ENCODE measurements at places on chromosomes 1 and 21.

GRCh38 chr1:180898441-180899219, 14.1 kb upstream of the KIAA1614 start:
- DNase-seq, result no peak

GRCh38 chr1:54299037-54299436, 99.1 kb downstream of the MRPL37 start:
- DNase-seq, result no peak

- no peak for DNase-seq
Measured at GRCh38 chr1:204262506-204263253, 48.9 kb upstream of the GOLT1A start.

DNA sequence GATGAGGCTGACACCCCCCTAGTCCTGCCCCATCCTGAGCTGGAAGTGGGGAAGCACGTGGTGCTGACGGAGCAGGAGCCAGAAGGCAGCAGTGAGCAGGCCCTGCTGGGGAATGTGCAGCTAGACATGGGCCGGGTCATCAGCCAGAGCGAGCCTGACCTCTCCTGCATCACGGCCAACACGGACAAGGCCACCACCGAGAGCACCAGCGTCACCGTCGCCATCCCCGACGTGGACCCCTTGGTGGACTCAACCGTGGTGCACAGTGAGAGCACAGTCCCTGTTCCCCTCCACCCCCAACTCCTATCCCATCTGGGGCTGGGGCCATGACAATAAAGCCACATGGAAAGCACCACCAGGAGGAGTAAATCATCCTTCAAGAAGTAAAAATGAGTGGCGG, 250.2 kb downstream of the CACNA1E start:
- no peak for DNase-seq

DNA sequence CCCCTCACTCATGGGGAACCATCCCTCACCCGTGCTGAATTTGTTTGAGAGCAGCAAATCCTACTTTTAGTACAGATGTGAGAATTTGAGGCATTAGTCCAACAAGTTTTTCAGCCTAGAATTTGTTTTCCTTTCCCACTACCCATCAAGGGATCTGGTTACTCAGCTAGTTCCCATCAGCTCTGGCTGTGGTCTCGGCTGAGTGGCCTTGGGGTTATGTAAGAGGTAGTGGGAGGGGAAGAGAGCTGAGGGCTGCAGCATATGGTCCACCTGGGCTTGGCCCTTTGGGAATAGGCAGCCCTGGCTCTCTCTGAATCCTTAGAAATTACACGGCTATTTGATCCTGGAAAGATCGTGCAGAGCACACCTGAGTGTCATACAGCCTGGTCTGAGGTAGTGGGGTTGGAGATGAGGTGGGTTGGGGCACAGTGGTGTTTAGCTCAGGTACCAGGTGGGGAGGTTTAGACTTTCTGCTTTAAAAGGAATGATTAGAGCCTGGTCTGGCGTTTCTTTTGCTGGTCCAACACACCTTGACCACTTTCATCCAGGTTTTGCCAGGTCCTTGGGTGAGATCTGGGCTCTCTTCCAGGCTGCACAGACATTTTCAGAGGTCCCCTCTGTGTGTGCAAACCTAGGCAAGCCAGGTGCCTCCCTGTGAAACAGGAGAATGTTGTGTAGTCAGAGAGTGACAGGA, 4.2 kb downstream of the GSTM4 start:
- no peak for DNase-seq

All from stimulated activated CD8-positive, alpha-beta memory T cell treated with anti-CD3 and anti-CD28 coated beads, Interleukin-7, amount 100 ng/mL, for 1 hour (primary cell).